ENCODE measurements at places on chromosomes 6 and 20. TPM values are rescaled to one million over a fixed set of nuclear protein-coding genes. Genes with fewer than 3 reads are reported as not detected.

Gene TSBP1
- not detected for polyA plus RNA-seq

Gene SIRPB1
- 0.71 TPM for polyA plus RNA-seq

Gene ILRUN
- 90.5 TPM for polyA plus RNA-seq

Gene ATP6V1G2
- polyA plus RNA-seq = 4.2 TPM

Gene PLN
- polyA plus RNA-seq = 4.4 TPM

Gene PLTP
- 26.2 TPM for polyA plus RNA-seq

Gene MYCT1
- 19.5 TPM for polyA plus RNA-seq

Gene MAK
- 0.84 TPM for polyA plus RNA-seq

Gene IL17F
- polyA plus RNA-seq = not detected

Gene LY6G6F
- not detected for polyA plus RNA-seq

Gene CST7
- 0.63 TPM for polyA plus RNA-seq

Gene C6orf141
- 3.0 TPM for polyA plus RNA-seq

Gene SLPI
- not detected for polyA plus RNA-seq

Gene TRIM15
- polyA plus RNA-seq = not detected

All from hindlimb muscle (tissue), 1 donor.